ENCODE measurements at places on chromosomes 2 and 18.

DNA sequence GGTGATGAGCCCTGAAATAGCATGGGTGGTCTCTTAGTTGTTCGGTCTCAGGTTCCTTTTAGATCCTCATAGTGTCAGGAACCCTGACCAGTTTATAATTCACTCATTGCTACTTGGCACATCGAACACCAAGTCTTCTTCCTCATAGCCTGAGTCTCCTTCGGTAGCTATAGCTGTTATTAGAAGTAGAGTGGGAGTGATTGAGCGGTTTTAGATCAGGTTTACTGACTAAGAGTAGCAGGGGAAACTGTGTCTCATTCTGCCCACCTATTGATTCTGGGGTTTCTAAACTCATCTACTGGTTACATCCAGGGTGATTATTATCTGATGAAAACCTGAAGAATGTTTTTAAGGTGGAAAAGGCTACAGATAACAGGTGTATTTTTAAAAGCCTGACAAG, 114.6 kb downstream of the SETBP1 start:
- DNase-seq: no peak

DNA sequence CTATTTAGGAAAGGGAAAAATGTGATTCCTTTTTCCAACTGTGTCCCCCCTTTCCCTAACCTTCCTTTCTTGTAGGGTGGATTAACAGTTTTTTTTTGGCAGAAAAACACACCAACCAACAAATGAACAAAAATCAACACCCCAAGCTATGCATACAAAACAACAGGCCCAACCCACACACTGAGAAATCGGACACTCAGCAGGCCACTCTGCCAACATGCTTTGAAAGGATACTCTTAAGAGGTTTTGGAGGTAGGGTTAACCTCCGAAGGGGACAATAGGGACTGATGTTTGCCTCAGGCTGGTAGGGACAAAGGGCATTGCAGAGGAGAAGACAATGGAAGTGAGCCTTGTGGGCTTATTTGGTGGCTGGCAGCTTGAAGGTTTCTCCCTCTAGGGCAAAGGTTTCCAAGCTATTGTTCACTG, 33.1 kb upstream of the POLE4 start:
- DNase-seq: peak; percentile 13

GRCh38 chr2:205590759-205591158, 91.5 kb upstream of the NRP2 start:
- no peak for DNase-seq

DNA sequence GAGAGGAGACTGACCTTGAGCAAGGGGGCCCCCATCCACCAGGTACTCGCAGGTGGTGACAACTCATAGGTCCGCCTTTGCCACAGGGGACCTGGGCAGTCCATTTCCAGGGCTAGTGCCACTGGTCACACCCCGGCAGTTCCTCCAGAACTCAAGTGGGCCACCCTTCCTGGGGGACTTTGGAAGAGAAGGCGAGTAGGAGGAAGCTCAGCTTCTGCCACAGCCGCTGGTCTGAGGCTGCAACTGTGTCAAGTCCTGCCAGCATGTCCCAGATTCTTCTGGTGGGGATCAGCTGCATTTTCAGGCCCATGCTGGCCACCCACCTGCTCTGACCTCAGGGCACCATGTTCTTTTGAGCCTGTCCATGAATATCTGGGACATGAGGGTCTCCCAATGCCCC, 423.9 kb upstream of the MYT1L start:
- no peak for DNase-seq

- peak; percentile 29 for DNase-seq
Measured at GRCh38 chr18:50558157-50558556, 1.7 kb upstream of the MAPK4 start.

DNA sequence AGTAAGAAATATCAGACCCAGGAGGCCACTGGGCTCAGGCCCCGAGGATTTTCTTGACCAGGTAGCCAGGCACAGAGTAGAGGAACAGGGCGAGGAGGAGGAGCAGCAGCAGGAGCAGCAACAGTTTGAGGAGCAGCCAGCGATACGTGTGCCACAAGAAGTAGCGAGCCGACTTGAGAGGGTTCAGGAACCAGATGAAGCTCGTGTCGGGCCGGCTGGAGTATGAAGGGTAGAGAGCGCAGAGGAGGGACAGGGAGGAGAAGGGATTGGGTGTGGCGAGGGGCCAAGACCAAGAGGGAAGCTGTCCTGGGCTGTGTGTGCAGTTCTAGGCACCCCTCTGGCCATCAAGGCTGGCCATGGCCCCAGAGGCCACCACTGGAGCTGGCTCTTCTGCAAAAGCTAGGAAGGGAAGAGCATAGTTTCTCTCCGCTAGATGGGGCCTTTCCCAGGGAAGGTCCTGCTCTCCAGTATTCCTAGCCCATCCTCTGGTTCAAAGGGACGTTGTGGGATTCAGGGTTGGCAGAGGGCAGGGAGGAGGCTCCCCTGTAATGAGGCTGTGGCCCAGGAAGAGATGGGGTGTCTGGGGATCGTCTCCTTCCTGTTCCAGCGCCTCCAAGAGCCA, 17.8 kb downstream of the OTOF start:
- DNase-seq: no peak

DNA sequence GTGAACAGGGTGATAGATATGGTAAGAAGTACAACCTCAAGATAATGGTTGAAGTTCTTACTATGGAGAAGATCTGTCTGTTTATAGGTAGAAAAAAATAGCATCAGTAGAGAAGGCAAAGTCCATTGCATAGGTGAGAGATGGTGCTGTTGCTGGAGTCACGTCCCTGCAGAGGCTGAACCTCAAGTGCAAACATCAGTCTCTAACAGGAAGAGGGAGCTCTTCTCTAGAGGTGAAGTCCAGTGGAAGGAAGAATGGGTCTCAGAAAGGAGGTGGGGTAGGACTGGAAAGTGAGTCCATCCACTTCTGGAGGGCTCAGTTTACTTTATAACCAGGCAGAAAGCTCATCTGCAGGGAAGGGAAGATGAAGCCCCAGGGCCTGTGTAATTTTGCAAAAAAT, 337.7 kb downstream of the MEIS1 start:
- DNase-seq: no peak

DNA sequence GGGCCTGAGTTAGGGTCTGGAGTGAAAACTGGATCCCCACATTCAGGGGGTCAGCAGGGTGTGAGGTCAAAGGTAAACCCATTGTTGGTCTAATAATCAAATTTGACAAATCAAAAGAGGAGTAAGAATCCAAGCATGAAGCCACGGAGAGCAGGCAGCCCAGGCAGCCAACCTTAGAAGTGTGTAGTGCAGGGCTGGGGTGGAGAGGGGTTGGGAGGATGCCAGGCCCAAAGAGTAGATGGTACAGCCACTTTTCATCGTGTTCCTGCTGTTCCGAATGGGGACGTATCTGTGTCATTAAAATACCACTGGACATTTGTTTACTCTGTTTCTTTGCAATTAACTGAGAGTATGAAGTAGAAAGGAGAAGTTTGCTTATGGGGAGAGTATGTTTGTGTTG, 16.5 kb upstream of the SPTBN1 start:
- no peak for DNase-seq

- DNase-seq: no peak
Measured at GRCh38 chr2:69945441-69945840, 16.0 kb downstream of the ASPRV1 start.
